Prostate gland (tissue), 2 donors: ENCODE measurements at places on chromosomes 3 and 15. TPM values are rescaled to one million over a fixed set of nuclear protein-coding genes. Genes with fewer than 3 reads are reported as not detected.

DNA sequence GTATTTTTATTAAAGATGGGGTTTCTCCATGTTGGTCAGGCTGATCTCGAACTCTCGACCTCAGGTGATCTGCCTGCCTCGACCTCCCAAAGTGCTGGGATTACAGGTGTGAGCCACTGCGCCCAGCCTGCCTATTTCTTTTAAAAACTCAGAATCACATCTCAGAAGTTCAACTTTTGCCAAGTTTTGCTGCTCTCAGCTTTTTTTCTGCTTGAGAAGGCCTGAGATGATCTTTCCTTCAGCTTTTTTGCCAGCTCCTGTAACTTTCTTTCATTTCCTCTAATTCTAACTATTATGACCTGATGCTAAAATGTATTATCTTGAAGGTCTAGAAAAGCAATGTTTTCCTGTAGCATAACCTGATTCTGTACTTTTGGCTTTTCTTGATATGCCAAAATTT, 9.6 kb upstream of the EHHADH start:
- DNase-seq: no peak
- no peaks in the 10 kb centered on the region for H3K4me1 ChIP-seq
- no peaks in the 10 kb centered on the region for H3K27me3 ChIP-seq
- H3K36me3 ChIP-seq: no peaks in the 10 kb centered on the region
- H3K4me3 ChIP-seq: no peak overlapping the region

The FETUB gene
- not detected for total RNA-seq

- H3K27ac ChIP-seq: no peak overlapping the region
- no peak overlapping the region for H3K4me3 ChIP-seq
- DNase-seq: no peak
- H3K36me3 ChIP-seq: no peaks in the 10 kb centered on the region
These were observed 17.3 kb downstream of the LTF start for GRCh38 chr3:46447228-46447985.

DNA sequence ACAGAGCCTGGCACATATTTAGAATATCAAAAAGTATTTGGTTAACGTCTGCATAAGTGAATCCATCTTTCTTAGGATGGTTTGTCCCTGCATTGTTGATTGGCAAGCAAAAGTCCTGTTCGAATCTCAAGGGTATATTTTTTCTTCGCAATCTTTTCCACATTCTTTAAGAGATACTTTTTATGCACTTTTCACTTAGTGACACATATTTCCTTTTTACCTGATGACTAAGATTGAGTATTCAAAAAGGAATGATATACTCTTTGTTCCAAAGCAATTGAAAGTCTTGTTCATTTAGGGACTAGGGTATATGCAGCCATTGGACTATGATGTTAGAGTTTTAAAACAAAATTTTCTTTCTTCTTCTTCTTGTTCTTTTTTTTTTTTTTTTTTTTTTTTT, 349.9 kb downstream of the NLGN1 start:
- no peak overlapping the region for H3K4me3 ChIP-seq
- H3K27me3 ChIP-seq: no peaks in the 10 kb centered on the region
- H3K36me3 ChIP-seq: no peaks in the 10 kb centered on the region

- peak; percentile 77 for DNase-seq
- no peaks in the 10 kb centered on the region for H3K4me1 ChIP-seq
- peaks cover 14% of the 10 kb centered on the region for H3K36me3 ChIP-seq
- no peak overlapping the region for H3K27ac ChIP-seq
- no peaks in the 10 kb centered on the region for H3K27me3 ChIP-seq
These were observed 8.5 kb downstream of the FAM107A start for GRCh38 chr3:58568572-58569286.

GRCh38 chr15:45481135-45481534, 41.4 kb downstream of the SLC30A4 start:
- no peaks in the 10 kb centered on the region for H3K4me1 ChIP-seq
- no peak overlapping the region for H3K27ac ChIP-seq
- no peak for DNase-seq
- H3K27me3 ChIP-seq: no peaks in the 10 kb centered on the region
